Activated naive CD4-positive, alpha-beta T cell treated with anti-CD3 and anti-CD28 coated beads, Interleukin-2, amount 10 ng/mL, durations not matched to agents 7 days and 5 days (primary cell): ENCODE measurements at places on chromosomes 4 and X.

DNA sequence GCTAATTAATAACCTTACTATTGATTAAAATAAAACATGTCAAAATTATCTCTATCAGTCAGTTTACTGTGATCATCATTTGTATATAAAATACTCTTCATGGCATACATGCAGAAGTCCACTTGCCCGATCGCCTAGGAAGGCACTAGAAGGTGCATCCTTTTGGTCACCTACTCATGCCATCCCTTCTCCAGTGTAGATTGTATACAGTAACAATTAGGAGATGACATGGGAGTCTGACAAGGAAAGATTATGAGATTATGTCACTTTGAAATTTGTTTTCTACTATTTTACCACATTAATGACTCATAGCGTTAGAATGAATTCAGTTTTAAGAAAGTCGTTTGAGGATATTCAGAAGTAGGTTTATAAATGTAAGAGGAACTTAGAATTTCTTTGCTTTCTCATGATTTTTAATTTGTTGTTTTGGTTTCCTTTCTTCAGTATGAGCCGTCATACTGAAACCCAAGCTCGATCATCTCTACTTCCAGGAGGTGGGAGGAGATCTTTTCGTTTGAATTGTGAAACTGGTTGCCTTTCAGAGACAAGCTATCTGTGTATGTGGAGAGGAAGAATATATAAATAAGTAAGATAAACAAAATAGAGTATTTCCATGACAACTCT is 51.1 kb upstream of the UNC5C start:
- H3K36me3 ChIP-seq: no peaks in the 10 kb centered on the region
- H3K4me3 ChIP-seq: no peak overlapping the region
- H3K4me1 ChIP-seq: peaks cover 2% of the 10 kb centered on the region
- no peak overlapping the region for H3K27ac ChIP-seq
- DNase-seq: no peak
- H3K27me3 ChIP-seq: no peaks in the 10 kb centered on the region

DNA sequence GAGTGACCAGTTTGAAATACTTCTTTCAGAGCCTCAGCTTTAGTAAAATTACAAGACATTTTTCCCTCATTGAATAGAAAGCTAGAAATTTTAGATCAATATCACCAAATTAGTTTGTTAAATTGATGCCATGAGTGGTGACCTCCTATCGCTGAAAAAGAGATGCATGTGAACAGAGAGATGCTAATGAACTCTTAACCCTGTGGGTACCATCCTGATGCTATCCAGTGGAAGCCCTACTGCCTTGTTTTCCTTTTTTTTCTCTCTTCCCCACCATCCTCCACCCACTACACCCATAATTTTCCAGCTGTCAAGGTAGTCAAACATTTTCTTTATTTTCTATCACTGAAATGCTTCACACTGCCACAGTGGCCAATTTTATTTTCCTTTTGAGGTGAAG is 61.9 kb downstream of the PPEF1 start:
- no peak overlapping the region for H3K4me3 ChIP-seq
- H3K27ac ChIP-seq: no peak overlapping the region
- H3K27me3 ChIP-seq: no peaks in the 10 kb centered on the region
- DNase-seq: no peak

GRCh38 chrX:12974305-12974795 is 560 bp upstream of the TMSB4X start:
- H3K36me3 ChIP-seq: peaks cover 60% of the 10 kb centered on the region
- peaks cover 38% of the 10 kb centered on the region for H3K4me1 ChIP-seq
- peak overlapping the region; percentile 99 for H3K27ac ChIP-seq

GRCh38 chrX:37905436-37906147 is 58.2 kb upstream of the DYNLT3 start:
- H3K27ac ChIP-seq: no peak overlapping the region
- H3K4me1 ChIP-seq: no peaks in the 10 kb centered on the region

- no peak overlapping the region for H3K27ac ChIP-seq
- no peaks in the 10 kb centered on the region for H3K27me3 ChIP-seq
- no peak for DNase-seq
Observed at GRCh38 chr4:174707051-174707676, 121.9 kb downstream of the GLRA3 start.

- DNase-seq: no peak
- no peaks in the 10 kb centered on the region for H3K4me1 ChIP-seq
- H3K27me3 ChIP-seq: no peaks in the 10 kb centered on the region
- H3K4me3 ChIP-seq: no peak overlapping the region
- H3K36me3 ChIP-seq: no peaks in the 10 kb centered on the region
- H3K27ac ChIP-seq: no peak overlapping the region
Observed at GRCh38 chr4:62366939-62367338, 1166.8 kb downstream of the ADGRL3 start.

DNA sequence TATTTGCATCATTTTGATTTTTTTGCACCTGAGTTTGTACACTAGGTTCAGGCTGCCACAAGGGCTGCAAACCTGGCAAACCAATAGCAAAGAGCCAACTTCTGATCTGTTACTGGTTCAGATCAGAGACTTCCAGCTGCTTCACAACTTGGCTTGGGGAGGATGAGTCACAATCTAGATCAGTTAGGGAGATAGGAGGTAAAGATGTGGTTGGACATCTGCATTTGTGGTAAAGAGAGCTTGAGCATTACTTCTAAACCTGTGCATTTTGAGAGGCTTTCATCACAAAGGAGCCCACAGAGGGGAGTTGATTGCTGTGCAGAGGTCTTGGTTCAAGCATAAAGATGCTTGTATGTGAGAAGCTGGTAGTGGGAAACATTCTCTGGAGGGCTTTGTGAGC is 34.5 kb downstream of the LINC00632 start:
- peaks cover 5% of the 10 kb centered on the region for H3K4me1 ChIP-seq
- H3K4me3 ChIP-seq: no peak overlapping the region
- H3K27me3 ChIP-seq: no peaks in the 10 kb centered on the region
- H3K27ac ChIP-seq: no peak overlapping the region
- no peaks in the 10 kb centered on the region for H3K36me3 ChIP-seq

- peaks cover 4% of the 10 kb centered on the region for H3K36me3 ChIP-seq
- no peak overlapping the region for H3K4me3 ChIP-seq
- H3K27me3 ChIP-seq: peaks cover 4% of the 10 kb centered on the region
- DNase-seq: no peak
Observed at GRCh38 chr4:102454981-102455685, 46.0 kb upstream of the NFKB1 start.

DNA sequence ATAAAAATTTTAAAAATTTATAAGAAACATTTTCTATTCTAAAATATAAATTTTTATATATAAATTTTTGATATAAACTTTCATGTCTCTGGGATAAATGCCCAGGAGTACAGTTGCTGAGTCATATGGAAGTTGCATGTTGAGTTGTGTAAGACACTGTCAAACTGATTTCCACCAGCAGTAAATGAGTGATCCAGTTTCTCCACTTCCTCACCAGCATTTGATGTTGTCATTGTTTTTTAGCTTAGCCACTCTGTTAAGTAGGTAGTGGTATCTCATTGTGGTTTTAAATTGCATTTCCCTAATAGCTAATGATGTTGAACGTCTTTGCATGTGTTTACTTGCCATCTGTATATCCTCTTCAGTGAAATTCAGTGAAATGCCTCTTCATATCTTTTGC is 66.5 kb downstream of the MAMLD1 start:
- peak overlapping the region; percentile 42 for H3K27ac ChIP-seq
- H3K4me1 ChIP-seq: peaks cover 4% of the 10 kb centered on the region
- peaks cover 8% of the 10 kb centered on the region for H3K27me3 ChIP-seq
- DNase-seq: no peak
- H3K4me3 ChIP-seq: no peak overlapping the region

GRCh38 chrX:20228245-20228644 is 38.5 kb downstream of the RPS6KA3 start:
- peaks cover 45% of the 10 kb centered on the region for H3K36me3 ChIP-seq
- H3K27ac ChIP-seq: no peak overlapping the region
- no peak overlapping the region for H3K4me3 ChIP-seq
- peaks cover 5% of the 10 kb centered on the region for H3K4me1 ChIP-seq

DNA sequence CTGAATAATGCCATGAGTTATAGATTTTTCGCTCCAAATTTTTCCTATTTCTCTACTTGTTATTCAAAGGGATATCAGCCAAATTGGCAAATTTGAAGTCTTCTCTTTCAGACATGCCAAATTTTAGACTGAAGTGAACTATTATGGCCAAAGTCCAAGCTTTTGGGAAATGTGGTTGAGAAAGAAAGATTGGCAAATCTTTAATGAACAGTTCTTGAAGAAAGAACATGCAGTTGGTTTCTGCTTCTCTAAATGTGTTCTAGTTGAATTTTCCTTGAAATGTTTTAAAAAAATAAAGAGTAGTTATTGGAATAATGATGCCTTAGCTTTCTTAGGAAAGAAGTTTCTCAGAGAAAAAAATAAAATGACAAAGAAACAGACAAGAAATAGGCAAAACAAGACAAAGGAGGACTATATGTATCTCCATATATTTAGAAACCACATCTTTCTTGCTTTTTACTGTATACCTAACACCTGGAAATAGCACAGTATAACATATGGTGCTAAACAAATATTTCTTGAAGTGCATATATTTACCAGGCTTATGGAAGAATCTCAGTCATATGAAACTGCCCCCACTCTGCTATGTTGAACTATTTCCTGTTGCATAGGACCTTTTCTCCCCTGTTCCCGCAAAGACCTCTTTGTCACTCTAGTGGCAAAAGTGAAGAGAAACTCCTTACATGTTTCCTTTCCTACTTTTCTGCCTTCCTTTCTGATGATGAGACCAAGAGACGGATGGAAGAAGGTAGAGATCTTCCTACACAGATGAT is 250.0 kb downstream of the ARHGAP24 start:
- no peak overlapping the region for H3K4me3 ChIP-seq
- H3K27ac ChIP-seq: no peak overlapping the region
- H3K4me1 ChIP-seq: no peaks in the 10 kb centered on the region
- H3K27me3 ChIP-seq: no peaks in the 10 kb centered on the region

DNA sequence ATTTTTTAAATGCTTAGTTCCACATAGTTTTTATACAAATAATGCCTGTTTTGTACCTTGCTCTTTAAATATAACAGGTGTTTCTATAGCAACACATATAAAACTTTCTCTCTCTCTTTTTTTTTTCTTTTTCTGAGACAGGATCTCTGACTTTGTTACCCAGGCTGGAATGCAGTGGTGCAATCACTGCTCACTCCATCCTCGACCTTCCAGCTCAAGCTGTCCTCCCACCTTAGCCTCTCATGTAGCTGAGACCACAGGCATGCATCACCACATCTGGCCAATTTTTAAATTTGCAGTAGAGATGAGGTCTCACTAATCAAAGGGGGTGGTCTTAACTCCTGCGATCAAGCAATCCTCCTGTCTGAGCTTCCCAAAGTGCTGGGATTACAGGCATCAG is 18.3 kb upstream of the SULT1E1 start:
- DNase-seq: no peak
- no peaks in the 10 kb centered on the region for H3K36me3 ChIP-seq
- H3K4me1 ChIP-seq: no peaks in the 10 kb centered on the region
- H3K27ac ChIP-seq: no peak overlapping the region

DNA sequence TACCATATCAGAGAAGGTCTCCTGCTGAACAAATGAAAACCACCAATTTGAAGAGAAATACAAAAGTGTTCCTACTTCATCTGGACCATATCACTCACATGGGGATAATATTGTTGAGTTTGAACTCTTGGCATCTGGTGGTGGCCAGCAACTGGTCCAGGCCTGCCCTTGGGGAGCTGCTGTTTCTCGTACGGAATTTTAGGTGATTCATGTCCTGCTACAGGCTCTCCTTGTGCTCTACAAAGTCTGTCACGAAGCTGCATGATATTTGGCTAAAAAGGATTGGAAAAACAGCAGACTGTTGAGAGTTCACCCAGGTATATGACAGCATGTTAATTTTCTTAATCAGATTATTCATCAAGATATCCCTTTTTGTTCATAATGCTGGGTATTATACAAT is 42.2 kb downstream of the SEC31A start:
- H3K27ac ChIP-seq: no peak overlapping the region
- peaks cover 57% of the 10 kb centered on the region for H3K36me3 ChIP-seq
- no peak overlapping the region for H3K4me3 ChIP-seq

DNA sequence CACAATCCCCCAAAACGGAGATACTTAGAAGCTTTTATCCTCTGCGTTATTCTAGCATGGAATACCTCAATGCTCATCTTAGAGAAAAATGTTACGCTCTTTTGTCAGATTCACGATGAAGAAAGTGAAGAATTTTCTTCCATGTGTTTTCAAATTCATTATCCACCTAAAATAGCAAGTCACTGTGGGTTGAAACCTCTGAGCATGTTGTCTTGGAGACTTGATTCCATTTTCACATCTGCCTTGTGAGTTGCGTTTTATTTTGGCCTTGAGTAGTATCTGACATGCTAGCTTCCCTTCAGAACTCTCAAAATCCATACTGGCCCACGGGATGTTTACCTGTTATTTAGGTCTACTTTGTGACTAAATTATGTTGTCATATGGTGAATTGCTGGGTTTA is 66.3 kb downstream of the C4orf46 start:
- H3K4me3 ChIP-seq: no peak overlapping the region
- H3K36me3 ChIP-seq: no peaks in the 10 kb centered on the region
- no peaks in the 10 kb centered on the region for H3K4me1 ChIP-seq
- H3K27ac ChIP-seq: no peak overlapping the region
- H3K27me3 ChIP-seq: peaks cover 4% of the 10 kb centered on the region
- no peak for DNase-seq

- no peak overlapping the region for H3K27ac ChIP-seq
- H3K27me3 ChIP-seq: no peaks in the 10 kb centered on the region
- H3K36me3 ChIP-seq: peaks cover 63% of the 10 kb centered on the region
Observed at GRCh38 chr4:71011451-71011850, 18.0 kb downstream of the DCK start.

- no peak for DNase-seq
- H3K36me3 ChIP-seq: no peaks in the 10 kb centered on the region
- H3K27me3 ChIP-seq: no peaks in the 10 kb centered on the region
- H3K4me1 ChIP-seq: no peaks in the 10 kb centered on the region
- H3K27ac ChIP-seq: no peak overlapping the region
Observed at GRCh38 chr4:5749568-5749967, 38.6 kb downstream of the EVC start.

GRCh38 chrX:103562801-103563200 is 22.5 kb upstream of the TCEAL4 start:
- no peaks in the 10 kb centered on the region for H3K36me3 ChIP-seq
- H3K4me3 ChIP-seq: no peak overlapping the region
- no peak for DNase-seq
- H3K27me3 ChIP-seq: no peaks in the 10 kb centered on the region

GRCh38 chr4:40337051-40337450 is 1.9 kb downstream of the CHRNA9 start:
- H3K27ac ChIP-seq: no peak overlapping the region
- no peak overlapping the region for H3K4me3 ChIP-seq
- DNase-seq: no peak
- H3K36me3 ChIP-seq: peaks cover 2% of the 10 kb centered on the region
- H3K27me3 ChIP-seq: peaks cover 28% of the 10 kb centered on the region
- H3K4me1 ChIP-seq: peaks cover 15% of the 10 kb centered on the region
